ENCODE measurements at places on chromosomes 16 and 17.

GRCh38 chr16:12742741-12743140, 60.9 kb downstream of the CPPED1 start:
- no peak for DNase-seq

DNA sequence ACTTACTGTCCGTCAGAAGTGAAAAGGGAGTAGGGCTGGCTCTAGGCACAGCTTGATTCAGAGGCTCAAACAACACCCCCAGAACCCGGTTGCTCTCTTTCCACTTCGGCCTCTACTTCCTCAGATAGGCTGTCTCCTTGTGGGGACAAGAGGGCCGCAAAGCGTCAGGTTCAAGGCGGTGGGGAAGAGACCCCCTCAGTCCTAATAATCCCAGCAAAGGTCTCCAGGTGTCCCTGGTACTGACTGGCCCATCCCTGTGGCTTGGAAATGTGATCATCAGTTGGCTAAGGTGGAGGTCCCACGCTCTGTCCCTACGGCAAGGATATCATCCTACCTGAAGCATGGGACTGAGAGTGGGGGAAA, 26.0 kb downstream of the NGFR start:
- no peak for DNase-seq

GRCh38 chr16:1990101-1990350, 256 bp downstream of the SYNGR3 start:
- no peak for DNase-seq

DNA sequence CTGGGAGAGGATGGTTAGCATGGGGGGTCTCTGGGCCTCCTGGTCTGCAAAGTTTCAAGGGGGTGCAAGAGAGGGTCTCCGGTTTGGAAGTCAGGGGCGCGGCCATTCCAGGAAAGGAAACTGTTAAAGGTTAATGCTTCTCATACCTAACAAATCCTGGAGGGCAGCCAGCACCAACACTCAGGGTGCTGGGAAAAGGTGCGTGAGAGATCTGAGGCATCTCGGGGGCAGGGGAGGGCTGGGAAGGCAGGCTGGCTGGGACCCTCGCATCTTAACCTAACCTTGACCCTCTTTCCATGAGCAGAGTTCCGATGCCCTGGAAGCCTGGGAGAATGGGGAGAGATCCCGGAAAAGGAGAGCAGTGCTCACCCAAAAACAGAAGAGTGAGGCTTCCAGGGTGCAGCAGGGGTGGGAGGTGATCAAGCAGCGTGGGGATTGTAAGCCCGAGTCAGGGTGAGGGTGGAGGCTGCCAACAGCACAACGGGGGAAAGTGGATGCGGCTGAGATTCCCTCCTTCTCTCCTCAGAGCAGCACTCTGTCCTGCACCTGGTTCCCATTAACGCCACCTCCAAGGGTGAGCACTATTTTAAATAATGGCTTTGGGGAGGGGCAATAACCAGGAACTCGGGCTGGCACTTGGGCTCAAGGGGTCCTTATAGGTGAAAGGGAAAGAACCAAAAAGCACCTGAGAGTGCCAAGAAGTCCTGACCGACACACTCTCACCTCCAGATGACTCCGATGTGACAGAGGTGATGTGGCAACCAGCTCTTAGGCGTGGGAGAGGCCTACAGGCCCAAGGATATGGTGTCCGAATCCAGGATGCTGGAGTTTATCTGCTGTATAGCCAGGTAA, 996 bp downstream of the TNFSF13 start:
- DNase-seq, result no peak

GRCh38 chr16:82488460-82488859, 138.3 kb upstream of the CDH13 start:
- DNase-seq, result no peak

DNA sequence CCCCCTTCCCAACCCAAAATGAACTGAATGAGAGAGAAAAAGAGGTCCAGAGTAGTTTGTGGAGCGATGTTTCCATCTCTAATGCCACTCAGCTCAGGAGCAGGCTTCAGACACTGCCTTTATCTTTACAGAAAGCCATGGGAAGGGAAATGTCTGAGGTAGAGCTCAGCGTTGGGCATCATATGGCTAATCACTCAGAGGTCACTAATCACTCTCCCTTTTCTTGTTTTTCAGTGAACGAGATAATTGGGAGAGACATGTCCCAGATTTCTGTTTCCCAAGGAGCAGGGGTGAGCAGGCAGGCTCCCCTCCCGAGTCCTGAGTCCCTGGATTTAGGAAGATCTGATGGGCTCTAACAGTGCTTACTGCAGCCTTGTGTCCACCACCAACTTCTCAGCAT, 9.8 kb downstream of the ESRP2 start:
- peak; percentile 16 for DNase-seq

Measured in tibial artery (tissue), 4 donors.